Esophagus squamous epithelium (tissue), 5 donors: ENCODE measurements at places on chromosomes 12 and 14.

DNA sequence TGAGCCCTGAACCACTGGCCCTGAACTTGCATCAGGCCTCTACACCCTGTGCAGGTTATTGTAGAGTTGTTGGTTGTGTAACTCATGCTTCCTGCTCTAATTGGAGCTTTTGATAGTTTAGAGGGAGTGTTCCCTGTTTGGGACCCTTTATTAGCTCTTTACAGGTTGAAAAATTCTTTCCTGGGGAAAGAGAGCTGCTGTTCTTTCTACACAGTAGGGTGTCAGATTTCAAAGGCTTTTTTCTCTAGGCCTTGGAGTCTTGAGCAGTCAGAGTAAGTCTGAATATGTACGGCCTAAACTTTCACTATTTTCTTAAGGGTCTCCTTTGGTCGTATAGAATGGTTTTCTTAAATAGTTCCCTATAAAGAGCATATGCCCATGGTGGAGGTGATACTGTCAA is 60.8 kb upstream of the NEDD1 start:
- no peaks in the 10 kb centered on the region for H3K4me1 ChIP-seq
- H3K4me3 ChIP-seq = no peak overlapping the region
- DNase-seq = no peak
- H3K27me3 ChIP-seq = no peaks in the 10 kb centered on the region

DNA sequence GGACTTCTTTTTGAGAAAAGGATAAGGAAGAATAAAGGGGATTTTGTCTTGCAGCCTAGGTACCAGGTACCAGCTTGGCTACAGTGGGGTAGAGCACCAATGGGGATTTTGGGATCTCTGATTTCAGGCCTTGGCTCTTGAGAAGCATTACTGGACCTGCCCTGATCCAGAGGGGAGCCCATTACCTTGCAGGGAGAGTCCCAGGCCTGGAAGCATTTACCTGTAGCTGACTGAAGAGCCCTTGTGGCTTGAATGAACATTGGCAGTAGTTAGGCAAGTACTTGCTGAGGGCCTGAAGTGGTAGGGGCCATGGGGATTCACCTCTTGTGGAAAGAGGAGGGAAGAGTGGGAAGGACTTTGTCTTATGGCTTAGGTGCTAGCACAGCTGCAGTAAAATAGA is 308.2 kb upstream of the FBXO33 start:
- H3K4me1 ChIP-seq = no peaks in the 10 kb centered on the region
- H3K27me3 ChIP-seq = no peaks in the 10 kb centered on the region
- no peak overlapping the region for H3K27ac ChIP-seq
- no peaks in the 10 kb centered on the region for H3K36me3 ChIP-seq
- H3K4me3 ChIP-seq = no peak overlapping the region

GRCh38 chr14:56026506-56026905 is 91.7 kb upstream of the PELI2 start:
- no peaks in the 10 kb centered on the region for H3K4me1 ChIP-seq
- no peaks in the 10 kb centered on the region for H3K27me3 ChIP-seq
- H3K4me3 ChIP-seq = no peak overlapping the region
- DNase-seq = no peak
- H3K36me3 ChIP-seq = no peaks in the 10 kb centered on the region
- H3K27ac ChIP-seq = no peak overlapping the region

- H3K36me3 ChIP-seq = no peaks in the 10 kb centered on the region
- no peak overlapping the region for H3K4me3 ChIP-seq
- DNase-seq = no peak
- H3K27ac ChIP-seq = no peak overlapping the region
- no peaks in the 10 kb centered on the region for H3K4me1 ChIP-seq
- H3K27me3 ChIP-seq = no peaks in the 10 kb centered on the region
Observed at GRCh38 chr14:69560826-69561225, 13.8 kb downstream of the CCDC177 start.

DNA sequence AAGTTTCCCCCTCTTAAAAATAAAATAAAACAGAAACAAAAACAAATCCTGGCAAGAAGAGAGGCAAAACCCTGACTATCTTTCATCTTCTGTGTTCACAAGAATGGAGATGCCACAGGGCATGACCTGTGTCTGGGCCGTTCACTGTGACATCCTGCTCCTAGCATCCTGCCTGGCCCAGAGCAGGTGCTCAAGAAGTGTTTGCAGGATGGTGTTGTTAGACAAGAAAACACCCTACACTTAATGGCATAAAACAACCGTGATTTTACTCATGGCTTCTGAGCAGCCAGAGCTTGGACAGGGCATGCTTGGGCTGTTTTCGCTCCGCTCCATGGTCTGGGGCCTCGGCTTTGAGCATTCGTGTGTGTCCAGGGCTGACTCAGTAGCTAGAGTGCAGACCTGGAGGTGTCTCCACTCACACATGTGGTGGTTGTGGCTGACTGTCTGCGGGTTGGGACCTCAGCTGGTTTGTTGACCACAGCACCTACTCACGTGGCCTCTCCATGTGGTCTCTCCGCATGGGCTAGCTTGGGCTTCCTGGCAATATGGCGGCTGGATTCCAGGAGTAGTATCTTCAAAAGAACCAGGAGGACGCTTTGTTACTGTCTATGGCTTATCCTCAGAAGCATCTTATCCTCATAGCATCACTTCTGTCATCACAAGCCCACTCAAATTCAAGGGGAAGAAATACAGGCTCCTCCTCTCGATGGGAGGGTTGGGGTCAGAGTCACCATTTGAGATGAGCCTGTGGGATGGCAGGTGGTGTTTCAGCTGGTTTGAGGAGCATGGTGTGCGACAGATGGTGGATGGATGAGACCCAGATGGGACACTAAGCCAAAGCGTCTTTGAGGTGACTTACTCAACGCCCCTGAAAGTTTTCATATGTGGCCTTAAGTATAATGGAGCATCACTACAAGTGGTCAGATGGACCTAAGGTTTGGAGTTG is 33.2 kb upstream of the FZD10 start:
- DNase-seq = no peak
- no peaks in the 10 kb centered on the region for H3K36me3 ChIP-seq
- peaks cover 60% of the 10 kb centered on the region for H3K4me1 ChIP-seq
- no peak overlapping the region for H3K4me3 ChIP-seq

DNA sequence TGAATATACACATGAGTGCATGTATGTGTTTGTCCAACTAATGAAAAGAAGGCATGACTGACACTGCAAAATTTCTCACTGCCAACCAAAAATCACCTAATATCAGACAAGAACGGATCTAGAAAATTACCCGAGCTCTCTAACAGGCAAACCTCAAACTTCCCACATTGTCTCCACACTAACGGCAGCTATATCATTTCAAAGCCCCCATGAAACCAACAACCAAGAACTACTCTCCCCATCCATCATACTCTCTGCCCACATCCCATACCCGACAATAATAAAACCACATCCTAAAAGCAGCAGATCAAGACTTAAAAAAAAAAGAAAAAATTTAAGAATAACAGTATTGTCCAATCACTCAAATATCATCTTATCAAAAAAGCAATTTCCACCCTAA is 227.1 kb downstream of the CEP128 start:
- no peak for DNase-seq
- no peaks in the 10 kb centered on the region for H3K36me3 ChIP-seq
- no peak overlapping the region for H3K4me3 ChIP-seq
- no peaks in the 10 kb centered on the region for H3K27me3 ChIP-seq

- no peak for DNase-seq
- no peak overlapping the region for H3K4me3 ChIP-seq
- no peaks in the 10 kb centered on the region for H3K36me3 ChIP-seq
- no peaks in the 10 kb centered on the region for H3K27me3 ChIP-seq
- no peaks in the 10 kb centered on the region for H3K4me1 ChIP-seq
Observed at GRCh38 chr14:67908052-67908754, 88.6 kb downstream of the RAD51B start.

DNA sequence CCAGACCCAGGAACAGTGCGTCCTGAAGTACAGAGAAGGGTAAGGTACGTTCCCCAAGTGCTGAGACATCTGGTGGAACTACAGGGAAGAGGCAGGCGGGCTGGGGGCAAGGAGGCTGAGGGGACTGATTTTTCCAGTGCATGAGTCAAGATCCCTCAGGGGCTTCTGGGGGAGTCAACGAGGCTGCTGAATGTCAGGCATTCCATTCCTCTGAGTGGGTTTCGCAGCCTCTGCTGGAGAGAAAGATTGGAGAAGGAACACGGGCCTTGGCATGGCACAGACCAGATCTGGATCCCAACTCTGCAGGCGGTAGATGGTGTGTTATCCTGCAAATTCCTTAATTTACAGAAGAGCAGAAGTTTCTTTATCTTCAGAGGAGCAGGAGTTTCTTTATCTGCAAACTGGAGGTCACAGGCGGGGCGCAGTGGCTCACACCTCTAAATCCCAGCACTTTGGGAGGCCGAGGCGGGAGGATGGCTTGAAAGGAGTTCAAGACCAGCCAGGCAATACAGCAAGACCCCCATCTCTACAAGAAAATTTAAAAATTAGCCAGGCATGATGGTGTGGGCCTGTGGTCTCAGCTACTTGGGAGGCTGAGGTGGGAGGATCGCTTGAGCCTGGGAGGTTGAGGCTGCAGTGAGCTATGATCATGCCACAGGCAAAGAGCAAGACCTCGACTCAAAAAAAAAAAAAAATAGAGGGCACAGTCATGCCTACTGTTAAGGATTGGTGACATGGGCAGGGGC is 132.6 kb upstream of the MAP1LC3B2 start:
- no peaks in the 10 kb centered on the region for H3K4me1 ChIP-seq
- H3K36me3 ChIP-seq = no peaks in the 10 kb centered on the region
- no peaks in the 10 kb centered on the region for H3K27me3 ChIP-seq
- no peak overlapping the region for H3K4me3 ChIP-seq
- DNase-seq = no peak
- no peak overlapping the region for H3K27ac ChIP-seq

- peaks cover 7% of the 10 kb centered on the region for H3K4me1 ChIP-seq
- H3K4me3 ChIP-seq = no peak overlapping the region
- DNase-seq = no peak
- no peaks in the 10 kb centered on the region for H3K27me3 ChIP-seq
- no peaks in the 10 kb centered on the region for H3K36me3 ChIP-seq
Observed at GRCh38 chr14:31269634-31270195, 62.1 kb upstream of the HECTD1 start.

- no peak for DNase-seq
- H3K27ac ChIP-seq = no peak overlapping the region
- H3K4me1 ChIP-seq = no peaks in the 10 kb centered on the region
- H3K27me3 ChIP-seq = no peaks in the 10 kb centered on the region
Observed at GRCh38 chr14:88170333-88170732, 152.7 kb downstream of the KCNK10 start.

DNA sequence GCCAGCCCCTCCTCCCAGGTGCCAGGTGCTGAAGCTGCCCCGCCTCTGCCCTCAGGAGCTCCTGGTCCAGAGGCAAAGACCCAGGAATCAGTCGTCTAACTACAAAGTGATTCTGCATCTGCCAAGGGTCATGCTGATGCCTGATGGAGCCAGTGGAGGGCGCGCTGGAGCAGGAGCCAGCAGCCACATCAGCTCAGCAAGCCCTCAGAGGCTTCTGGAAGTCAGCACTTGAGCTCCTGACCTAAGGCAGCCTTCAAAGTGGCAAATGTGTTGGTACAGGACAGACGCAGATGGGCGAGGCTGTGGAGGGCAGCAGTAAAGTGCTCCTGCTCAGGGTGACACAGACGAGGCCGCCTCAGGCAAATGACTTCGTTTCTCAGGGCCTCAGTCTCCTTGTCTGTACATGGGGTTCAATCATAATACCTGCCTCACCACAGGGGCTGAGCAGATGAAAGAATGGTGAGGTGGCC is 10.9 kb downstream of the C12orf43 start:
- no peak overlapping the region for H3K4me3 ChIP-seq
- no peaks in the 10 kb centered on the region for H3K27me3 ChIP-seq
- H3K36me3 ChIP-seq = peaks cover 92% of the 10 kb centered on the region
- H3K27ac ChIP-seq = no peak overlapping the region

DNA sequence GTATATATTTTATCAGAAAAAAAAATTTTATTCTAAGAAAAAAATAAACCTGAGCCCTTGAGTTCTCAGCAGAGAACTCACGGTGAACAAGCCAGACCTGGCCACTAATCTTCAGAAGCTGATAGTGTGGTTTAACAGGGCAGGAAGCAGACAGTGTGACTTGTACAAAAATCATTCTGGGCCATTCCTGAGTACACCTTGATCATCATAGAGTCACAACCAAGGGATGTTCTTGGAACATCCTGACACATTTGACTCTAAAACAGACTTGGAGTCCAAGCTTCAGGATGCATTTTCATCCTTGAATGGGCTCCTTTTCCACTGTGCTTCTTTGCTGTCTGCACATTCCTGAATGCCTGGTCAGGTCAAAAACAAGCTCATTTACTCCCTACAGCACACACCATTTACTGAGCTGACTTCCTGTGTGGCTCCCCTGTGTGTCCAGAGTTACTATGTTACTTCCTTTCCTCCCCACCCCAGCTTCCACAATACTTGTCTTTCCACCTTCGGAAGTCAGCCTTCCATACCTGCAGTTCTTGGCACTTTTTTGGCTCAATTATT is 112.0 kb downstream of the ANO6 start:
- no peak overlapping the region for H3K27ac ChIP-seq
- H3K4me3 ChIP-seq = no peak overlapping the region
- H3K4me1 ChIP-seq = no peaks in the 10 kb centered on the region
- DNase-seq = no peak
- no peaks in the 10 kb centered on the region for H3K27me3 ChIP-seq

GRCh38 chr12:105960319-105961083 is 178.3 kb downstream of the NUAK1 start:
- no peaks in the 10 kb centered on the region for H3K36me3 ChIP-seq
- no peak overlapping the region for H3K27ac ChIP-seq
- H3K4me1 ChIP-seq = peaks cover 11% of the 10 kb centered on the region

DNA sequence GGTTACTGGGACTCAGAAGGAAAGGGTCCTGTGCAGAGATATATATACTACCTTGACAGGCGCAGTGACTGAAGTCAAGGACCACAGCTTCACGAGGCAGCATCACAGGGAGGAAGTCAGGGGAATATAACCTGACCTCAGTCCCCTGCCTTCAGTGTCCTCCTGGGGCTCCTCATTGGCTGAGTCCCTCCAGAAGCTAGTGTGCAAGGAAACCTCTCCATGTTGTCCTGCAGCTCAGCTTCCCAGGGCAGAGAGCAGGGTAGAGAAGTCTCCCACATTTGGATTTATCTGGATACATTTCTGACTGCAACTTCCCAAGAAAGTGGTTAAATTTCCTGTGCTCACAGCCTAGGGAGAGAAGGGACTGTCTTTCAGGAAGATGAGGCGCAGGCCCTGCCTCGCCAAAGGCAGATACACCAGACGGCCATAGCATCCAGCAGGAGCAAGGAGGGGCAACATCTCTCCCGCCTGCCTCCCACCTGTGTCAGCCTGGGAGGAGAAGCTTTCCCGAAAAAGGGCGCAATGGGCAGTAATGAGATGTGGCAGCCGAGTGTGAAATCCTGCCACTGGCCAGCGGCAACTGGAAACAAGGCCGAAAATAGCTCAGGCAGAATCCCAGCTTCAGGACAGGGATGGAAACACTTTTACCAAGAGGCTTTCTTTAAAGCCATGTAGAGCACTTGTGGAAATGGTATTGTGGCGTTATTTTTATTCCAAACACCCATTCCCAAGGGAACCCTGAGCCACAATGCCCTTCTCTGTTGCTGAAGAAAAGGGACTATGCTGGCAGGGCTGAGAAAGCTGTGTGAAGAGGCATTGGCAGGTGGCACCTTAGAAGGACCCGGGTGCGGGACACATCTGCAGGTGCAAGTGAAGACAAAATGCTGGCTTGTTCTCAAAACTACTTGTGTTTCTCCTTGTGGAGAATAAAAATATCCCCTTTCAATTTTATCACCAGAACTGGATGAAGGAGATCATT is 54.9 kb upstream of the HIF1A start:
- H3K27ac ChIP-seq = no peak overlapping the region
- H3K27me3 ChIP-seq = no peaks in the 10 kb centered on the region
- no peaks in the 10 kb centered on the region for H3K36me3 ChIP-seq
- no peak overlapping the region for H3K4me3 ChIP-seq
- no peaks in the 10 kb centered on the region for H3K4me1 ChIP-seq
